ENCODE measurements at places on chromosomes 13 and 19.
A peak's percentile ranks its signal among the peaks of the same experiment; 100 is the strongest.

GRCh38 chr19:51549533-51550324, 18.3 kb upstream of the SIGLEC6 start:
- H3K4me1 ChIP-seq: no peaks in the 10 kb centered on the region
- DNase-seq: no peak
- H3K36me3 ChIP-seq: no peaks in the 10 kb centered on the region
- H3K27me3 ChIP-seq: peaks cover 65% of the 10 kb centered on the region

GRCh38 chr13:97238432-97238831, 16.3 kb downstream of the MBNL2 start:
- DNase-seq: no peak
- peak overlapping the region; percentile 39 for H3K27ac ChIP-seq
- no peaks in the 10 kb centered on the region for H3K27me3 ChIP-seq
- peaks cover 12% of the 10 kb centered on the region for H3K36me3 ChIP-seq
- peaks cover 87% of the 10 kb centered on the region for H3K4me1 ChIP-seq

GRCh38 chr13:110874508-110874960, 40.3 kb downstream of the ANKRD10 start:
- no peaks in the 10 kb centered on the region for H3K36me3 ChIP-seq
- H3K4me1 ChIP-seq: peaks cover 30% of the 10 kb centered on the region
- peak overlapping the region; percentile 84 for H3K4me3 ChIP-seq
- H3K27me3 ChIP-seq: peaks cover 3% of the 10 kb centered on the region

DNA sequence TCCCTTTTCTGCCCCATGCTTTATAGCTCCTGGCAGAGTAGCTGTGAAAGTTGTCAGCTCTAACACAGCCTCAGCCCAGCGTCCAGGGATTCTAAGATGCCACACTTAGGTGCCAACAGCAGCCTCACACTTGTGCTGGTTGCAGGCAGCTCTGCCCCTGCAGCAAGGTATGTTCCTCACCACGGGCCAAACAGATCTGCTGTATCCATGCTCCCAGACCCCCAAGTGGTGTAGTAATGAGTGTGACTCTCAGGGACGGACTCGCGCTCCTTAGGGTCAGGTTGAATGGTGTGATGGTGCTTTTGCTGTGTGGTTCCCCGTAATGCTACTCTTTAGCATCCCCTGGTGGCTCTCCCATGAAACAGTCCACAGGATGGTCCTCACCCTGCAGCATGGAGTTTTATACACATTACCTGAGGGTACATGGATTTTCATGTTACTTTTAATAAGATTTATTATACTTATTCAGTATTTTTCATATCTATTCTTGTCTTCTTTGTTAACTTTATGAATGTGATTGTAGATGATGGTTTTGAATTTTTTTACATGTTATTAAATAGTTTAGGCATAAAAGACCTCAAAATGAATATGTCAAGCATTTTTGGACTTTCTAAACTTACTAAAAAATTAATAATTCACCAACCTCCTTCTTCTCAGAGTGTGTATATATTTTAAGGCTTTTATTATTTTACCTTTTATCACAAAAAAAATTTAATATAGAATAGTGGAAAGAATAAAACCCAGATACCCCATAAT, 232.5 kb downstream of the SLC7A1 start:
- no peak overlapping the region for H3K4me3 ChIP-seq
- DNase-seq: peak; percentile 52
- H3K27ac ChIP-seq: no peak overlapping the region
- H3K4me1 ChIP-seq: no peaks in the 10 kb centered on the region
- peaks cover 41% of the 10 kb centered on the region for H3K27me3 ChIP-seq
- no peaks in the 10 kb centered on the region for H3K36me3 ChIP-seq
